ENCODE measurements at places on chromosomes 2 and 18.
A peak's percentile ranks its signal among the peaks of the same experiment; 100 is the strongest.

DNA sequence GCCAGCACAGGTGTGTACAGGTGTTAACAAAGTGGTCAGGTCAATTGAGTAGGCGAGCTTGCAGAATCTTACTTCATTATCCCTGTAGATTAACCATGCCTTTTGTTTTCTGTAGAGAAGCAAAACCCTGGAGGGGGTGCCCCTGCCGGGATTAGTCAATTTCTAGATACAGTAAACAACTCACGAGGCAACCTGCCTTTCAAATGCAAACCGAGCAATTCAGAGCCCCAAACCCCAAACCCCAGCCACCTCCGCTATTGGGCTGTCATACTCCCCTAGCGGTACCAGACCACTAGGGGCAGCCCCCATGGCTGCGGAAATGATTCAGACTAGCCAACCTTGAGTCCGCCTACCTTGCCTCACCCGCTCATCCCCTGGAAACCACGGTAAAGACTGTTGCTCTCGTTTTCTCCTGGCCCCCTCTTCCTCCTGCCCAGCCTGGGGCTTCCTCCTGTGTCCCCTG, 61.4 kb upstream of the KIF5C start:
- peak; percentile 63 for DNase-seq

- DNase-seq: no peak
These were observed 43.9 kb downstream of the ST6GAL2 start for GRCh38 chr2:106841886-106842645.

GRCh38 chr2:80893711-80894110, 589.2 kb upstream of the LRRTM1 start:
- no peak for DNase-seq

- no peak for DNase-seq
These were observed 254.9 kb upstream of the HS6ST1 start for GRCh38 chr2:128573531-128573930.

GRCh38 chr2:222869252-222869560, 8.4 kb downstream of the ACSL3 start:
- DNase-seq: no peak

- DNase-seq: no peak
These were observed 245.8 kb downstream of the SOX11 start for GRCh38 chr2:5937851-5938565.

- DNase-seq: no peak
These were observed 69.4 kb downstream of the TWSG1 start for GRCh38 chr18:9403795-9404564.

- no peak for DNase-seq
These were observed 20.6 kb downstream of the RNU2-63P start for GRCh38 chr2:87995756-87996155.

DNA sequence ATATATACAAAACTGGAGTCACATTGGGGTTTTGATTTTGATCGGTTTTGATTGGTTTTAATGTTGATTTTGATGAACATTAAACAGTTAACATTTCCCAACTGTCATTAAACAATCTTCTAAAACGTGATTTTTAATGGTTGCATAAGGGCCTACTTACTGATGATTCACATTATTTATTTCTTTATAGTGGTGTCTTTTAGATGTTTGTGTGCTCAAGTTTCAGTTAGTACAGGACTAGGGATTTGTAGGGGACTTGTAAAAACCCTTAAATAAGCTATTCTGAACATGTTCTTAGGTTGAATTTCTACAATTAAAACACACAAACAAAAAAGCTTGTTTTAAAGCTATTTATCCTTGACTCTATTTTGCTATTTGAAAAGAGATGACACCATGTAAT, 61.6 kb downstream of the TTC21B start:
- DNase-seq: no peak

- no peak for DNase-seq
These were observed 11.2 kb downstream of the DGUOK start for GRCh38 chr2:73937899-73938298.

DNA sequence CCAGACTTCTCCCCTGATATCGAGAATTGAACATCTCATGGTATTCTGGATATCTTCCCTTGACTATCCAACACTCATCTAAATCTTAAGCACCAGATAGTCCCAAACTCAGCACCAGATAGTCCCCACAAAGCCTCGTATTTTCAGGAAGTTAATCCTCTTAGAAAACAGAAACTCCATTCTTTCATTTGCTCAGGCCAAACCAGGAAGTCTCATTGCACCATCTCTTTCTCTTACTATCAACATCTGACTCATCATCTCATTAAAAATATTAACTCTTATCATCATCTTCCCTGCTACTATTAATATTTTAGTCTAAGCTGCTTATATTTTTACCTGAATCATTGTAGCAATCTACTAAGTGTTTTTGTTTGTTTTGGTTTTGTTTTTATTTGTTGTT, 286.4 kb downstream of the GALNT13 start:
- no peak for DNase-seq

- no peak for DNase-seq
These were observed 262.9 kb upstream of the KLHL29 start for GRCh38 chr2:23121968-23122648.

DNA sequence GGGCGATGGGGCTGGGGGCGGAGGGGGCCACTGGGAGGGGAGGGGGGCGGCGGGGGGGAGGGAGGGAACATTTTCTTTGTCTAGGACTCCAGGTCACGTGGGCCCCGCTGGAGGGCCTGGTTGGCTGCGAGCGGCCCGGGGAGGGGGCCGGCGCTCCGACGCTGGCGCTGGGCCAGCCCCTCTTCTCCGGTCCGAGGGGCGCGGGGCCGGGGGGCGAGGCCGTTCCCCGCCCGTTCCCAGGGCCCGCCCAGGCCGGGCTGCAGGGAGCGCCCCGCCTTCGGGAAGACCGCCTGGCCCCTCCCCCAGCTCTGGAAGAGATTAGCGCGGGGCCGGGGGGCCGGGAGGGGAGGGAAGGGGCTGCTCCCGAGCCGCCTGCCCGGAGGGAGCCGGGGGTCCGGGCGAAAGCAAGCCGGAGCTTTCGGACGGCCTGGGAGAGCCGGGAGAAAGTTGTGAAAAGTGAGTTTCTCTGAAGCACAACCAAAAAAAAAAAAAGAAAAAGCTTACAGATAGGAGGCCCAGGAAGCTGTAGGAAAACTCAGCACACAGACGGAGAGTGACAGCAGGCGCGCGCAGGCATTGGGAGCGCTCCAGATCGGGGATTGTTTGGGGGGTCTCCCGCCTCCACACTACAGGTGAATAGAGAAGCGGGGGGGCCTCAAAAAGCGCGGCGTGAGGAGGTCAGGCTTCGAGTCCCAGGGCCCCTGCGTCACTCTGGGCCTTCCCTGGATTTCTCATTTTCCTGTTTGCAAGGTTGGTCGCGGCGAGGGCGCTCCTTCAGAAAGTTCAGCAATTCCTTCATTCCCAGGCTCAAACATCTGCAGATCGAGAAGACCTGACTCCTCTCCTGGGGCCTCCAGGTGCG, 84.1 kb upstream of the POMC start:
- DNase-seq: peak; percentile 77

DNA sequence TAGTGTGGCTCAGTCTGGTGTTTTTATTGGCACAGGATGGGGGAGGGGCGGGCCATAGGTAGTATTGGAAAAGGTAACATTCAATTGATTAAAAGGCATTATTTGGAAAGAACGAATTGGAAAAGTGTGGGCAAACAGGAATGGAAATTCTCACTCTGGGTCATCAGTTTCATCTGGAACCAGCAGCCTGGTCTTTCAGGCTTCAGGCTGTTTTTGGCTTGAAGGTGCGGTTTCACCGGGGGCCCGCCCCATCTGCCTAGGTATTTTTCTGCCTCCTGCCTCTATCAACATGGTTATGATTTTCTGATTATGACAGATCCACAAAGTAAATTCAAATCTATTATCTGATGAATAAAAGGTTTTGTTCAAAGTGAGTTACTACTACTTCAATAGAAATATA, 59.5 kb upstream of the CD28 start:
- no peak for DNase-seq

GRCh38 chr2:16408331-16409005, 257.2 kb downstream of the CYRIA start:
- no peak for DNase-seq
